ENCODE measurements at places on chromosomes 11 and 22.

DNA sequence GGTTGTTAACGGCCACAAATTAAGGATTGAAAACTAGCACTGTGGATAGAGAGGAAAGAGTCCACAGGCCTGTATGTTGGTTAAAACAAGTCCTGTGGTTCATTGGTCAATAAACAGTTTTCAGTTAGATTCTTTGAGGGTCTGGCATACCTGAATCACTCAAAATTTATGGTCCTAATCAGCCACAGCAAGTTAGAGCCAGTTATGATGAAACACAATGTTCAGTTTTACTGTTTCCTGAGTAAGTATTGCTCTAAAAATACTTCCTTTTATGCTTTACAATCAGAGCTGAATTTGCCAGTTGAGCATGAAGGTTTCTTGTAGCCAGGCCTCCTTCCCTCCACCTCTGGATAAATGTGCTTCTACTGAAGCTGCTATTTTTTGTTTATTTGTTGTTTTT is 12.9 kb upstream of the CAT start:
- no peak for DNase-seq
- H3K36me3 ChIP-seq, result no peaks in the 10 kb centered on the region
- peaks cover 5% of the 10 kb centered on the region for H3K27me3 ChIP-seq
- no peak overlapping the region for H3K4me3 ChIP-seq
- H3K27ac ChIP-seq, result no peak overlapping the region

DNA sequence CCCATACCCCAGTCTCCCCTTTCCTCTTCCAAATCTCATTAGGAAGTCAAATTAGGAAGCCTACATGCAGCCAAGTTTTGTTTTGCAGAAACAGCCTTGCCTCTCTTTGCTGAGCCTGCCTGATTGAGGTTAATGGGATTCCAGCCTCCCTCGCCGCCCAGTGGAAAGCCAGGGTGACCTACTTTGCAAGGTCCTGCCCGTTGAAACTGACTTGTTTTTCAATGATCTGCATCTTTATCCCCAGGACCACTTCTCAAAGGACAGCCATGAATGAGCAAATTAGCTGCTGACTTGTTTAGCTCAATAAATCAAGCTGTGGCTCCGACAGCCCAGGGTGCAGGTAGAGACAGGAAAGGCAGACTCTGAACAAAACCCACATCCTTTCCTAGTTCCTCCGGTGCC is 110.4 kb downstream of the RRAS2 start:
- peaks cover 22% of the 10 kb centered on the region for H3K4me1 ChIP-seq
- H3K4me3 ChIP-seq, result no peak overlapping the region
- no peak overlapping the region for H3K27ac ChIP-seq
- H3K36me3 ChIP-seq, result no peaks in the 10 kb centered on the region
- DNase-seq, result peak; percentile 10
- H3K27me3 ChIP-seq, result peaks cover 3% of the 10 kb centered on the region

DNA sequence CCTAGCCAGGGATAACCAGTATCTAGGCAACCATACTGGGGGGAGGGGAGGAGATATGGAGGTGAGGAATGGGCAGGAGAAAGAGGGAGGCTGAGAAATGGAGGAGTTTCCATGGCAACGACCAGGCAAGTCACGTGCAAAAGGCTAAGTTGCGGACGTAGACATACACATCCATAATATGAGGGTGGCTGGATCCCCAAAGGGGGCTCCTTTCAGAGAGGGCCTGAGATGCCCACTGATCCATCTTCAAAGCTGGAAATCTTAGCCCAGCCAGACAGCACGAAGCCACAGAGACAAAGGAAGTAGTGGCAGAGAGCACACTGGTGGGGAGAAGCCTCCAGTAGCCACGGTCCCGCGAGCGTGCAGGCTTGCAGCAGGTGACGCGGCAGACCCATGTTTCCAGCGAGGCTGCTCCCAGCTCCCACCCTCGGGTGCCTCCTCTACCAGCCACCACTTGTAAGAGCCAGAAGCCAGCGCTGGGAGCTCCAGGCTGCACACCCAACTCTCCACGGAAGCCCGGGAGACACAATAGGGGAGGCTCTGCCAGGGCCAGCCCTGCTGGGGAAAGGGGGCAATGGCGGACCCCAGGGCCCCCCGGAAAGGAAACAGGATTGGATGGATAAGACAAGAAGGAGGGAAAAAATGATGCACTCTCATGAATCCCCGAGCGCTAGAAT is 938 bp downstream of the FXYD6 start:
- H3K4me3 ChIP-seq, result peak overlapping the region; percentile 79
- H3K4me1 ChIP-seq, result peaks cover 23% of the 10 kb centered on the region
- DNase-seq, result no peak
- no peaks in the 10 kb centered on the region for H3K36me3 ChIP-seq
- no peak overlapping the region for H3K27ac ChIP-seq

DNA sequence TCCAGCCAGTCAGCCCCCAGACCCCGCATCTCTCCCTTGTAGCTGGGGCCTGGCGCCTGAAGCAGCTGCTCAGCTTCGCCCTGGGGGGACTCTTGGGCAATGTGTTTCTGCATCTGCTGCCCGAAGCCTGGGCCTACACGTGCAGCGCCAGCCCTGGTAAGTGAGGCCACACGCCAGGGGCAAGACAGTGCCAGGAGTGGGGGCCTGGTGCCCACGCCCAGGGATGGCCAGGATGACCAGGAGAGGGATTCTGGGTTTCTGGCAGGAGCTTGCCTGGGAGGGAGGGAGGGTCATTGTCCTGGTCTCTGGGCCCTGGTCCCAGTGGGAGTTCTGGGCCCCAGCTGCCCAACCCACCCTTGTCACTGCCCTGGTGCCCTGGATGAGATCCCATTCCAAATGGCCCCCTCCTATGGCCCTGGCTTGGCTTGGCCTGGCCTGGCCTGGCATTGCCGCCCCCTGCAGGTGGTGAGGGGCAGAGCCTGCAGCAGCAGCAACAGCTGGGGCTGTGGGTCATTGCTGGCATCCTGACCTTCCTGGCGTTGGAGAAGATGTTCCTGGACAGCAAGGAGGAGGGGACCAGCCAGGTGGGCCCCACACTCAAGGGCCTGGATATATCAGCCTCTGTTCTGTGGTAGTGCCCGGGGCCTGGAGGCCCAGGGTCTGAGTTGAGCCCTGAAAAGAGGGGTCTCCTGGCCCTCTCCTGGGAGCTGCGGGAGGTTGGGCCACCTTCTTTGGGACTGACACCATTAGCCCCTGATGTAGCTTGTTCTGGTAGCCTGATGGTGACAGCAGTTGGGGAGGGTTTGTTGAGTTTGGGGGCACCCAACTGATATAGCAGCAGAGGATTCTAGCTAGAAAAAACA is 3.7 kb downstream of the SLC39A13 start:
- no peak overlapping the region for H3K4me3 ChIP-seq
- H3K27ac ChIP-seq, result no peak overlapping the region
- H3K36me3 ChIP-seq, result peaks cover 5% of the 10 kb centered on the region

DNA sequence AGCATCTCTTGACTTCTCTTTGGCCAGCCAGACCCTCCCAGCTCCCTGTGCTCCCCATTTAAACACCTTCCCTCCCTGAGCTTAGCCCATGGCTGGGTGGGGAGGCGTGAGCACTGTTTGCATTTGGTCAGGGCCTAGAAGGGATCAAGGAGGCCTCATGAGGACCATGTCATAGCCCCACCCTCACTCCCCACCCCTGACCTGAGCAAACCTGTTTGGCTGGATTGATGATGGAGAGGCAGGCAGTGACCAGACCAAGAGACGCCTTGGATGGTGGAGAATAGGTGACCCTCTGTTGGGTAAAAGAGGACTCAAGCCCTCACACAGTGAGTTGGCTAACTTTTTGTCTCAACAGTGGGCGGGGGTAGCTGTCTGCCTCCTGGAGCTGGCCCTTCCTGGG is 49.9 kb downstream of the ST3GAL4 start:
- H3K4me3 ChIP-seq, result no peak overlapping the region
- peaks cover 8% of the 10 kb centered on the region for H3K4me1 ChIP-seq
- DNase-seq, result no peak
- no peaks in the 10 kb centered on the region for H3K27me3 ChIP-seq
- peaks cover 8% of the 10 kb centered on the region for H3K36me3 ChIP-seq

- no peak overlapping the region for H3K4me3 ChIP-seq
- H3K4me1 ChIP-seq, result no peaks in the 10 kb centered on the region
- H3K27ac ChIP-seq, result no peak overlapping the region
Measured at GRCh38 chr11:30436801-30437200, 113.9 kb downstream of the ARL14EP start.
